ENCODE measurements at places on chromosomes 3 and 15. TPM values are rescaled to one million over a fixed set of nuclear protein-coding genes. Genes with fewer than 3 reads are reported as not detected.

Gene STRIT1
- not detected for total RNA-seq

Gene ABHD5
- 21.8 TPM for total RNA-seq

Gene GOLGA6L26
- total RNA-seq, result not detected

Gene GCSAM
- total RNA-seq, result not detected

DNA sequence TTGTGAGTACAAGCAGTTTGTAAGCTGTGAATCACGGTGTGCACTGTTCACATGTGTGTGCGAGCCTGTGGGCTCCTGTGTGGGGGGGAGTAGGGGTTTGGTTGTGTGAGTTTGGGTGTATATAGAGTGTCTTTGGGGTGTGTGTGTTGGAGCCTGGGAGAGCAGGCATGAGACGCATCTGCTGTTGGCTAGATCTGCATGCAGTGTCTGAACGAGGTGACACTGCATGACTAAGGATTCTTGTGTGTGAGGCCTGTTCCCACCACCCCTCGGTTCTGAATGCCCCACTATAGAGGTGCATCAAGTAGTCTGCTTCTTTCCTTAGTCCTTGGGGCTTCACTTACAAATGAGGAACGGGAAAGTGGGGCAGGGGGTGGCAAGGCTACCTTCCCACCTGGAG lies 68.4 kb downstream of the MAGEF1 start:
- no peak for DNase-seq

- no peak for DNase-seq
Observed at GRCh38 chr15:44144184-44144583, 50.9 kb downstream of the FRMD5 start.

DNA sequence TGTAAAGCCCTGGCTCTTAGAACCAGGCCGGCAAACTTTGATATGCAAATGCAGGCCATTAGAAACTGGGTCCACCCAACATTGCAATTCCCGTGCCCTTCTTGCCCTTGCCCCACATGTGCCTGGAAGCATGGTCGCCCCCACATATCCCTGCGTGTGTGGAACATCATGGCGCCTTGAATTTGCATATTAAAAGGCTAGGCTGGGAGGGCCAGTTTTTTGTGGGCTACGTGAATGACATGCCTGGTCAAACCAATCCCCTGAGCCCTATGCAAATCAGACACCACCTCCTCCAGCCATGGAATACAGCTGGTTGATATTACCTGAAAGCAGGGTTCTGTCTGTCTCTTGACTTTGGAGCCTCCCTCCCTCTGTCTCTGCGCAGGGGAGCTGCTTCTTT lies 58.7 kb upstream of the ARHGEF26 start:
- no peak for DNase-seq

All from A172 (cell line).